ENCODE measurements at places on chromosomes 7 and 10. TPM values are rescaled to one million over a fixed set of nuclear protein-coding genes. Genes with fewer than 3 reads are reported as not detected.
A peak's percentile ranks its signal among the peaks of the same experiment; 100 is the strongest.

The GNG11 gene
- 43.6 TPM for total RNA-seq

GRCh38 chr10:86981716-86982115, 13.4 kb downstream of the ADIRF start:
- no peak for DNase-seq

The ANKRD30A gene
- not detected for total RNA-seq

The SLC26A3 gene
- not detected for total RNA-seq

DNA sequence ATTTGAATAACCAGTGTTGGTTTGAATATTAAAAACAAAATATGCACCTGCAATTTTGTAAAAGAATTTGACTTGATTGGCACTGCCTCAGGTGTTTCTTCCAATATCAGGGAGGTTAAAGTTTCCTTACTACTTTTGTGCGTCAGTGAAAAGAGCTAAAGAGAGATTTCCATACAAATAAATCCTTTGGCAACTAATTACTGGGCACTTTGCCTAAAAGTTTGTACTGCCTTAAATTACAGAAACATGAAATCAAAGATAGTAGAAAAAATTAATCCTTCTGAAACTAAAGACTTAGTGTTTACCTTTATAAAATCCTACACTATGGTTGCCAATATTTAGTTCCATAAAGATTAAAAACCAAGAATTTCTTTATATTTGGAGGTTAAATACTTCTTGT, 72.5 kb downstream of the DNAJB9 start:
- DNase-seq = no peak

- no peak for DNase-seq
Observed at GRCh38 chr7:121447911-121448300, 51.8 kb upstream of the FAM3C start.

GRCh38 chr7:34406848-34407530, 251.0 kb upstream of the NPSR1 start:
- no peak for DNase-seq

GRCh38 chr10:62666275-62666674, 138.2 kb upstream of the ADO start:
- DNase-seq = no peak

- DNase-seq = no peak
Observed at GRCh38 chr7:131196803-131197202, 130.9 kb upstream of the MKLN1 start.

The GLI3 gene
- 2.6 TPM for total RNA-seq

DNA sequence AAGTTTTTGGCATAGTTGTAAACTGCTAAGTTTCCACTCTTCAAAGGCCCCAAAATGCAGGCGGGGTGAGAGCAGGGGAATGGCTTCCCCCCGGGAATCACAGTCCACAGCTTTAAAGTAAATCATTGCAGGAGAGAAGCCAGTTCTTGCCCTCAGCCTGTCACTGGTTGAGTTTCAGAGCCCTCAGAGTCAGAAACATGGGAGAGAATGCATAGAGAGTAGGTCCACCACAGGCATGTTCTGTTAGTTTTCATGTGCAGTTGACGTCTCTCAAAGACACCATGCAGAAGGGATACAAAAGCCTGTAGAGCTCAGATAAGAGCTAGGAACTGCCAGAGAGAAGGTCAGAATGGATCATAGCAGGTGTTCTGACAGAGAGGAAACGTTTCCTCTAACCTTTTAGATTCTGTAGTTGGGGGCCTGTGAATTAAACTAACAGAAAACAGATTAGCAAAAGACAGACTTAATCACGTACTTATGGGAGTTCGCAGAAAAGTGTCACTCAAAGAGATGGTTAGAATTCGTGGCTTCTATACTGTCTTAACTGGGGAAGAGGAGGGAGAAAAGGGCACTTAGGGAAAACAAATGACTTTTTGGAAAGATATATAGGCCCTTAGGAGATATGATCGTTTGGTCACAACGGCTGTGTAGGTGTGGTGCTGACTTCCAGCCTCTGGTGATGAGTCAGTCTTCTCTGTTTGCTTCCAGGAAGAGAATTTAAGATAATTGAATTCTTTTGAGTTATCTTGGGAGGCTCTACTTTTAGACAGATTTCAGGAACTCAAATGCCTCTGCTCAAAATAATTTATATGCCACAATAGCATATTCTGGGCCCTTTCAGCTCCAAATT, 48.0 kb upstream of the MSRB2 start:
- DNase-seq = no peak

The GSTO2 gene
- 9.5 TPM for total RNA-seq

DNA sequence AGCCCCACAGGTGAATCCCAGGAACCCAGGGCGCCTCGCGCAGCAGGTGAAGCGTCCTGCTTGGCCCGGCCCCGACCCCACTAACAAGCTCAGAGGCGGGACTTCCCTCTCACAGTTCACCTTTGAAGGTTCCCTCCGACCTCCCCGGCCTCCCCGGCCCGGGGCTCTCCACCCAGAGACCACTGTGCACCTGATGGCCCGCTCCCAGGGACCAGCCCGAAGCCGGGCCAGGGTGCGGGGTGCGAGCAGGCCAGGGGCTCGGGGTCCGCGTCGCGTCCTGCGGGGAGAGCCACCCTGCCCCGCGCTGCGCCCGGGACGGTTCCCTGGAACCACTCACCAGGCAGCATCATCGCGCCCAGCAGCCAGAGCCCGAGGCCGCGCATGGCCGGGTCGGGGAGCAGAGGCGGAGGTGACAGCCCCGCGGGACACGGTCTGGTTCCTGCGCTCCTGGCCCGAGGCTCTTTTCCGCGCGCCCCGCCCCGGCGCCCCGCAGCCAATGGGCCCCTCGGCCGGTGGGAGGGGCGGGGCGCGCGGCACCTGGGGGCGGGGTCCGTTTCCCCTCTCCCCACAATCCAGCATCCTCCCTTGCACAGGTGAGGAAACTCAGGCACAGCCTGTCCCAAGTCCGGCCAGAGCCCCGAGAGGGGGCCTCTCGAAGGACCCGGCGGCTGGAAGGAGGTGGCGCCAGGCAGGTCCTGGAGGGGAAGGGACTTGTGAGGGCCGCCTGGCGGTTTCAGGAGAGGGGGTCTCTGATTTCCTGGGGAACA, at the start of gene ADAM8:
Gene ADAM8 (minus strand): TSS at position 434 of the 767 bp plus-strand sequence. CDS start 51 bp downstream, at position 383.
- DNase-seq = no peak

The BUB3 gene
- total RNA-seq = 128 TPM

The GSAP gene
- 3.0 TPM for total RNA-seq

DNA sequence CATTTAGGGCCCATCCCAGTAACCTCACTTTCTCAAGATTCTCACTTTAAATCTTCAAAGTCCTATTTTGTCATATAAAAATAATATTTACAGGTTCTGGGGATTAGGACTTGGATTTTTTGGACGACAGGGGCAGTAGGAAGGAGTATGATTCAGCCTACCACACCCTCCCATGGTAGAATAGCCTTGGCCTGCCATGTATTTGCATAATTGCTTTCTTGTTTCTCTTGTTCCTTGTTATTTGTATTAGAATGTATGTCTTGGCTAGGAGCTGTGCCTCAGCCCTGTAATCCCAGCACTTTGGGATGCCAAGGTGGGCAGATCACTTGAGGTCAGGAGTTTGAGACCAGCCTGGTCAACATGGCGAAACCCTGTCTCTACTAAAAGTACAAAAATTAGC, 92.5 kb downstream of the ELAPOR2 start:
- no peak for DNase-seq

GRCh38 chr7:264541-265191, 25.3 kb upstream of the FOXL3 start:
- no peak for DNase-seq

GRCh38 chr10:98268694-98269431, 869 bp upstream of the LOXL4 start:
- no peak for DNase-seq

DNA sequence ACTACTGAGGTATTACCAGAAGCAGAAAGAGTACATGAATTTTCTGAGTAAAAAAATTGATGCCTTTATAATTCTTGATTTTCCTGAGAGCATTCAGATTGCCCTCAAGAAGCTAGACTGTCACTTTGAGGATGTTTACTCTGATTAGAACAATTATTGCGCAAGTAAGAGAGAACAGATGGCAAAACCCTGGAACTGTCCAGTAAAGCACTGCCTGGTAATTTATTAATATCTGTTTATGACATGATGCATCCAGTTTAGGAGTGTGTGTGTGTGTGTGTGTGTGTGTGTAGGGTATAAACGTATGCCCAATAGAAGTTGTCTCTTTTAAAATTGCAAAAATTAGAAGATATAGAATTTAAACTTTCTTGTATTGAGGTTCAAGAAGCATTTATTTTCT, 379.7 kb downstream of the PHTF2 start:
- no peak for DNase-seq

The ASB10 gene
- not detected for total RNA-seq

- no peak for DNase-seq
Observed at GRCh38 chr7:142519079-142520078, 229.9 kb upstream of the PRSS1 start.

The SPDYE11 gene
- total RNA-seq = not detected

GRCh38 chr10:127695431-127695830, 41.6 kb upstream of the FOXI2 start:
- no peak for DNase-seq

DNA sequence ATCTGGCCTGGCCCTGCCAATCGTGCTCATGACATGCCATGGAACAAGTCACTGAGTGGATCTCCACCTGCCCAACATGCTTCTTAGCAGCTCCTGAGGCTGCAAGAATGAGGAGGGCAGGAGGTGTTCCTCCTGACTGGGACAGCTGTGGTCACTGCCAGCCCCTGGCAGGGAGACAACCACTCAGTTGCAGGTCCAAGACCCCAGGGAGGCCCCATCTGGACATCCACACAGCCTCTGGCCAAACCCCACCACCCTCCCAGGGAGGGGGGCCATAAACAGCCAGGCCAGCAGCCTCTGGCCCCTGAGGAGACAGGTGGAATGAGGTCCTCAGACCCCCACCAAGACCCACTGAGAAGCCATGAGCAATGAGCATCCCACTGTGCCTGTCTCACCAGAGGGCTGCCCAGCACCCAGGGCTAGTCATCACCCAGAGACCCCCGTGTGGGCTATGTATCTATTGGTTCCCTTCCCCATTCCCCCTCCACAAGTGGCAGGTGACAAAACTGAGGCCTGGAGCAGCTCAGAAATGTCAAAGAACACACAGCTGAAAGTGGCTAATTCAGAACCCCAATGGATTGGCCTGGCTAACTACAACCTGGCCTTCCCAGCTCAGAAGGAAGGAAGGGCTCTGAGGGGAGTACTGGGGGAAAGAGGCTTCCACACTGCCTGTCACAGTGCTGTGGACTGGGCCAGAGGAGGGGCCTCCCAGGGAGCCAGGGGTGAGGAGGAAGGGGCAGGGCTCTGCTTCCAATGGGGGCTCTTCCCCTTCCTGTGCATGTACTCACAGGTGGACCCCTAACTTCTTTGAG, 3.0 kb downstream of the GPRIN2 start:
- no peak for DNase-seq

- DNase-seq = no peak
Observed at GRCh38 chr7:101557421-101557820, 71.7 kb downstream of the MYL10 start.

The CPA2 gene
- 0.14 TPM for total RNA-seq

DNA sequence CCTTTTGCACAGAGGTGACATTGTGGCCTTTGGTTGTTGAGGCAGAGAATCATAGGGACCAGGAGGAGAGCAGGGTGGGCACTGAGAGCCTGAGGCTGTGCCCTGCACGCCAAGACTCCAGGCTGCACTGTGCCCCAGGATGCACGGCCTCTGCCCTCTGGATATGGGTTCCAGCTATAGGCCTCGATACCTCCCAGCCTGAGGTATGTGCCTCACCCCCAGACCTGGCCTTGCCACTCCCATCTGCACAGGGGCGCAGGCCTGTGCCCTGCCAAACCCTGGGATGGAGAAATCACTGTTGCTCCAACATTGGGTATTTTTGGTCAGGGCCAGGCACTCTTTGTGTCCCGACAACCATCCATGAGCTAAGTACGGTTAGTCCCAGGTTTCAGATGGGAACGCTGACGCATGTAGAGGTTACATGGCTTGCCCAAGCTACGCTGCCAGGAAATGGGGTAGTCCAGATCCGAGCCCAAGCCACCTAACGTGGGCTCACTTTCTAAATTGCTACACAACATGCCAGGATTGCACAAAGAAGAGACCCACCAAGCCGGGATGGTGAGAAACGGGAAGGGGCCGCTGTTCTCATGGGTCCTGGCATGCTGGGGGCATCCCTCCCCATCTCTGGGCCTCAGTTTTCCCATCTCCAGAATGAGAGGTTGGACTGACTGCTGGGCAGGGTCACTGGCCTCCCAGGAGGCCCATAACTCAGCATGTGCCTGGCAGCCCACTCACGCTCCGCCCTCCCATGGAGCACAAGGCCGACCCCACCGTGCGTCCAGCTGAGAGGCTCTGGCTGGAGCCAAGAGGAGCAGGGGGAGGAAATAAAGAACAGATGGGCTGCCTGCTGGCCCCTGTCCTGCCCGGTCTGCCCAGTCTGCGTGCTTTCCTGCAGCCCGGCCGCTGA, 44.2 kb downstream of the ZCCHC24 start:
- no peak for DNase-seq

- DNase-seq = peak; percentile 90
Observed at GRCh38 chr7:91165006-91165845, 99.0 kb upstream of the FZD1 start.

DNA sequence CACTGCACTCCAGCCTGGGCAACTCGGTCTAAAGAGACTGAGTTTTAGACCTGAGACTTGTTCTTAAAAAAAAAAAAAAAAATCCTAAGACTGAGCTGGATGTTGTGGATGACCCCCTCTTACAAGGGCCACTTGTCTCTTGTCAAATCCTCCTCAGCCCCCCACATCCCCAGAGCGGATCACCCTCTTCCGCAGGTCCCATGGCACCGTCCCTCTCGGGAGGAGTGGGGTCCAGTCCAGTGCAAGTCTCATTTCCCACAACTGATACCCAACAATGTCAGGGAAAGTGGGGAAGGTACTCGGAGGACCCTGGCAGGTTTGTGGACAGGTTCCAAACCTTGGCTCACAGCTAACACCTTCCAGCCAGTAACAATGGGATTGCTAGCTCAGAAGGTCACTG, 100.3 kb downstream of the ELFN1 start:
- DNase-seq = no peak

DNA sequence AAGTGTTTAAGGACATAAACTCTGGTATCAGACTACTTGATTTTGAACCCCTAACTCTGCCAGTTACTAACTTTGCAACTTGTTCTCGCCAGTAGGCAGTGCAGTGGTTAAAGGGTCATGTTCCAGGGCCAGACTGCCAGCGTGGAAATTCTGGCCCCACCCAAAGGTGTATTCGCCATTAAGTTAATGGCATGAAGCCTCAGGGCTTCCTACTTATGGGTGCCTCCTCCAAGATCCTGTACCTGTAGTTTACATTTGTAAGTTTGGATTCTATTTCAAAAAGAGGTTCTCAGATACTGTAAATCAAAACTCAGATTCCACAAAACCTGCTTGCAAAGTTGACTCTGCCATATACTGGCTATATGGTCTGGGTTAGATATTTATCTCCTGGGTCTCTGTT, 2.8 kb upstream of the PIP start:
- no peak for DNase-seq

DNA sequence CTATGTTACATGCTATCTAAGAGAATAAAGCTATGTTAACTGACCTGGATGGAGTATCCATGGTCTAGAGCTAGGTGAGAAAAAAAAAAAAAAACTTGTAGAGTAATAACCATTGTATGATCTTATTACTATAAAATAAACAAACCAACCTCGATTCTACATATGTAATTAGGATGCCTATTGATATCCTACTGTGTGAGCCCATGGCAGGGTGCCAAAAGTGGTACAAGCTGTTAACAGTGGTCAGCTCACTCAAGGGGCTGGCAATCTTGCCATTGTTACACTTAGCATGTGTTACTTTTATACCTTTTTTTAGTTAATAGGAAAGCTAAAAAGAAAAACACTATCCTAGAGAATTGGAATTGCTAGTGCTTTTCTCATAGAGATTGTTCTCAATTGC, 13.5 kb upstream of the IL6 start:
- DNase-seq = no peak

GRCh38 chr7:128203710-128204214, 37.3 kb upstream of the LEP start:
- DNase-seq = no peak

The ZCWPW1 gene
- total RNA-seq = 3.8 TPM

GRCh38 chr10:28738200-28738599, 60.9 kb downstream of the BAMBI start:
- DNase-seq = no peak
